Activated CD4-positive, alpha-beta T cell treated with anti-CD3 and anti-CD28 coated beads, Interleukin-2, amount 50 U/mL, for 4 hours (primary cell): ENCODE measurements at places on chromosomes 6 and 20.
A peak's percentile ranks its signal among the peaks of the same experiment; 100 is the strongest.

GRCh38 chr20:25286917-25287316 is 39.0 kb downstream of the PYGB start:
- no peak for DNase-seq

GRCh38 chr6:156827382-156827781 is 50.2 kb downstream of the ARID1B start:
- DNase-seq, result no peak

DNA sequence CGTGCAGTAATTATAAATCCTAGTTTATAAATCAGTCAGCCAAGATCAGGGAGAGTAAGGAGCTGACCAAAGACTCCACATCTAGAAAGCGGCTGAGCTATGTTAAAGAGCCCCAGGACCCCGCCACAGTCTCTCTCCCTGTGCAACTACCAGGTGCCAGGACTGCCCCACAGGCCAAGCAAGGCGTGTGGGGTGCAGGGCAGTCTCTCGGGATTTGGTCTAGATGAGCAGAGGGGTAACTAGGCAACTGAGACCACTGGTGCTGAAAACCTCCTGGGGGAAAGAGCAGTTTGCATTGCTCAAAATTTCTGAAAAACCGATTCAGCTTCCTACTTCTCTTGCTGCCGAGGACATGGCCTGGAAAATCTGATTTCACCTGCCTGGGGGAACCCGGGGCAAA is 10.4 kb downstream of the PMEPA1 start:
- DNase-seq, result no peak

- no peak for DNase-seq
Observed at GRCh38 chr6:17415321-17415720, 21.9 kb downstream of the CAP2 start.

GRCh38 chr6:33164176-33164575 is 28.1 kb downstream of the COL11A2 start:
- DNase-seq, result no peak

DNA sequence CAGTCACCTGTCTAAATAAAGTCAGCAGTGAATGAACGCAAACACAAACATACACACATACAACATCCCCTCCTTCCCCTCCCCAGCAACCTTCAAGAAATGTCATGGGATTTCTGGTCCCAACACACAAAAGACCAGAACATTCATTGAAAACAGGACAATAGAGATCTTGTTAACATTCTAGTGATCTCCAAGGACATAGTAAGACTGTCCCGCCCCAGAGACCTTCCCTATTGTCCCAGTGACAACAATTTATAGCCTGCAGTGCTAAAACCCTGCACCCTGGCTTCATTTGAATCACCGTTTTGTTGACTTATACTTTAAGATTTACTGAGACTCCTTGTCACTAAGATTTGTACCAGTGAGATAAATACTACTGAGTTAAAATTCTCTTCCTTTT is 143.9 kb upstream of the NOX3 start:
- no peak for DNase-seq

DNA sequence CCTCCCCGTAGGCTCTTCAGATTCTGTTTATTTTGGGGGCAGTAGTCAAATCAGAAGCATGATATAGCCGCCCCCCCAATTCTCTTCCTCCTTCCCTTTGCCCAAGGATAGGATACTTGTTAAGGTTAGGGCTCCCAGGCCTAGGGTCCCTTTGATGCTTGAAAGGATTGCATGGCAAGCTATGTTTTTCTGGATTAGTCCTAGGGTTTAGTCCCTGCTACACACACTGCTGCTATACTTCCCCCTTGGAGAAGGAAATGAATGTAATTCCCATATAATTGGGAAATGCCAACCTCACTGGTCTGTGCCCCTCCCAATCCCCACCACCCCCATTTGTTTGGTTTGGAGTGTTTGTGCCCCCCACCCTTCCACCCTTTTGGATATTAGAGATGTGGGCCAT is 62.8 kb downstream of the ZFAND3 start:
- DNase-seq, result no peak

GRCh38 chr6:133787122-133787521 is 101.8 kb upstream of the TCF21 start:
- DNase-seq, result no peak

- no peak for DNase-seq
Observed at GRCh38 chr6:15044948-15045347, 200.9 kb upstream of the JARID2 start.

DNA sequence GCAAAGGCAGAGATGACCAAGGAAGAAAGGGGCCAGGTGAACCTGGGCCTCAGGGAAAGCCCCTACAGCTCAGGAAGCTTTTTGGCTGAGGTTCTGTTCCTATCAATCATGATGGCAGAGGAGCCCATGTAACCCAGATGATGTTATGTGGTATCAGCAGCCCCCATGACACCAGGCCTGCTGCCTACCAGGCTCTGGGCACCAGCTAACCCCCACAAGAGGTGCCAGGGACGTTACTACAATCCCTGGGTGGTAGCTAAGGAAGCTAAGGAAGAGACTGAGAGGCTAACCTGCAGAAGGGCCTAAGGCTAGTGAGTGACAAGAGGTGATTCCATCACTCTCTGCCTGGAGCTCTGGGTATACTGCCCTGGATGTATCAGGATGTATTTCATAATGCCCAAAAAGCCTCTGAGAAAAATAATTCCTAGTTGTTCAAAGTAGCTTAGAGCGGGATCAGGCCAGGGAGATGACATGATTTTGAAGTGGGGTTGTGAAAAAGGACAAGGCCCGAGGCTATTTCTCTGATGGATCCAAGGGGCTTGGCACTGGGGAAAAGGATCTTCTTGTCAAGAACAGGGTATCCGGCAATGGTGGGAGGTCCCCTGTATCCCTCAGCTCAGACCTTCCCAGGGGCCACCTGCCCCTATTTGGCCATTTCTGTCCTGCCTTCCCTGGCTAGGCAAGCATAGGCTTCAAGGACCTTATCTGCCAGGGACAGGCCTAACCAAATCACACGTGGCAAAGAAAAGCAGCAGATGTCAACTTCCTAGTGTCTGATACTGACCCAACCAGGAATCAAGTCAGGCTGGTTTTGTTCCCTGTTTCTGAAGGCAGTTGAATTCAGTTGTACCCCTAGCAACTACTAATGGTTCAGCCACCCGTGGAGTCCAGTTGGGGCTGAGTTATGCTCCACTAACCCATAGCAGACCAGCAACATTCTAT is 41.3 kb downstream of the PANK2 start:
- no peak for DNase-seq

- no peak for DNase-seq
Observed at GRCh38 chr20:20366551-20366875, 1.4 kb upstream of the INSM1 start.

GRCh38 chr20:49668181-49668877 is 45.3 kb downstream of the B4GALT5 start:
- DNase-seq, result peak; percentile 56

DNA sequence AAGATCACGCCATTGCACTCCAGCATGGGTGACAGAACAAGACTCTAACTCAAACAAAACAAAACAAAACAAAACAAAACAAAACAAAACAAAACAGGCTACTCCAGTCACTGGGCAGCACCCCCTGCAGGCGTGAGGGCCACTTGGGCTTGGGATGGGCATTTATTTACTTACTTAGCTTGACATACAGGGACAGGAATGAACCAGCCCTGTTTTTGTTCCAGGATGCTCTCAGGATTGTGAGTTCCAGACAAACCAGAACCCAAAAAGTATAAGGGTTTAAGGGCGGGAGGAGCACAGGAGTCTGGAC is 4.0 kb upstream of the PTPN1 start:
- no peak for DNase-seq

DNA sequence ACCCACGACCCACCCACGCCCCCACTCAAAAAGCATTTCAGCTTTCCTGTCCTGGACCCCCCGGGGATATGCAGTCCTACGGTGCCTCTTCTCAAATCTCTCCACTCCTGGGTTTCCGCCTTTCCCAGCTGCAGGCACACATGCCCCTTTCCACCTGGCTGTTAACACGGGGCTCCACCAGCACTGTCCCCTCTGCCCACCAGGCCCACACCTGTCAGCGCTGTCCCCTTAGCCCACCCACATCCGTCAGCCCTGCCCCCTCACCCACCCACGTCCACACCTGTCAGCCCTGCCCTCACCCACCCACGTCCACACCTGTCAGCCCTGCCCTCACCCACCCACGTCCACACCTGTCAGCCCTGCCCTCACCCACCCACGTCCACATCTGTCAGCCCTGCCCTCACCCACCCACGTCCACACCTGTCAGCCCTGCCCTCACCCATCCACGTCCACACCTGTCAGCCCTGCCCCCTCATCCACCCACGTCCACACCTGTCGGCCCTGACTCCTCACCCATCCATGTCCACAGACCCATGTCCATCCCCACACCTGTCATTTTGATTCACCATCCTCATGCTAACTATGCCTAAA is 11.6 kb downstream of the RNASET2 start:
- no peak for DNase-seq

- DNase-seq, result no peak
Observed at GRCh38 chr6:24313251-24314141, 44.4 kb downstream of the DCDC2 start.

DNA sequence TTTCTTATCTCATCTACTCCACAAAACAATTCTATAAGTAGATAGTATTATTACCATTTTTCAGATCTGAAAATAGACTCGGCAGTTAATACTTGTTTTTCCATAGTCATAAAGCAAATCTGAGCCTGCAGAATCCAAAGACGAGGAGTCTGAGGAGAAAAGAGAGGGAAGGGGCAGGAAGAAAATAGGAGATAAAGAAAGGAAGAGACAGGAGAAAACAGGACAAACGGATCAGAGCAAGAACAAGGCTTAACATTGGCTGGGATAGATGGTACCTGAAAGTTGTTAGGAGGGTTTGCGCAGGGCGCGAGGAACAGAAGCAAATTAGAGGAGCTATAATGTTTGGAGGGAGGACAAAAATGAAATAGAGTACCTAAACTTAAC is 639 bp upstream of the PPIL1 start:
- DNase-seq, result no peak

GRCh38 chr20:57247292-57247965 is 19.0 kb downstream of the BMP7 start:
- no peak for DNase-seq

DNA sequence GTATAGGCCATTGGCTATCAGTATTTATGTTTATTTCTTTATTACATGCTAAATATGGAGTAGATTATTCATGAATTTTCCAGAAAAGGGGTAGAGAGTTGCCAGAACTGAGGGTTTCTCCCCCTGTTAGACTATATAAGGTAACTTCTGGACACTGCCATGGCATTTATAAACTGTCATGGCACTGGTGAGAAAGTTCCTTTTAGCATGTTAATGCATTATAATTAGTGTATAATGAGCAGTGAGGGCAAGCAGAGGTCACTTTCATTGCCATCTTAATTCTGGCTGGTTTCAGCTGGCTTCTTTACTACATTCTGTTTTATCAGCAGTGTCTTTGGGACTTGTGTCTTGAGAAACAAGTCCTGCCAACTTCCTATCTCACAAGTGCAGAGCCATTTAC is 220.0 kb upstream of the CNR1 start:
- no peak for DNase-seq

DNA sequence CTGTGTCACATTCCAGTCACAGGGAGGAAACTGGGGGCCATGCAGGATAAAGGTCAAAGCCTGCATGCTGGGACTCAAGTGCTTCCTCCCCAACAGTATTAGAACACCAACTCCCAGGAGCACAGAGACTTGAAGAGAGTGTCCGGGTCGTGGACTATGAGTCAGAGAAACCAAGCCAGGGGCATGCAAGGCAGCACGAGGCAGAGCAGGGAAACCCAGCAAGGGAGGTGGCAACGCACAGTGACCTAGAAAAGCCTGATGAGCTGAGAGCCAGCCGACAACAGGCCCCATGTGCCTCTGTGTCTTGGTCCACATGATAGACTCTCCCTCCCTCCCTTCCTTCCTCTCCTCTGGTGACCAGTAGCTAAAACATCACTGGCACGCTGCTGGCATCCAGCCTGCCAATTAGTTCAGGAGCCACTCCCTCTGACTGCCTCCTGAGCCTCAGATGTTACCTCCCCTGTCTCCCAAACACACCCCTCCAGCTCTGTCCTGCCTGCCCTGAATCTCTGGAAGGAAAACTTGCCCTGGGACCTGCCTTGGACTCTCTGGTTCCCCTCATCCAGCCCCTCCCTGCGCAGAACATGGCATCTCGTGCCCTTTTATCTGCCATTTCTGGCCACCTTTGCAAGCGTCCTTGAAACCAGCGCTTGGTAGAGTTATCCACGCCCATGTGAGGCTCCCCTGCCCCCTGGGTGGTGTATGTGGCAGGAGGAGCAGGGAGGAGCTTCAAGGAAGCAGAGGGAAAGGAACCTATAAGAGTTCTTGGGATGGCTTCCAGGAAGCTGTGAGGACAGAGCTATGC is 16.2 kb upstream of the RNF39 start:
- DNase-seq, result no peak

- DNase-seq, result no peak
Observed at GRCh38 chr20:63807654-63808053, 23.4 kb downstream of the ZBTB46 start.

- DNase-seq, result no peak
Observed at GRCh38 chr6:134921721-134922261, 28.1 kb downstream of the ALDH8A1 start.

DNA sequence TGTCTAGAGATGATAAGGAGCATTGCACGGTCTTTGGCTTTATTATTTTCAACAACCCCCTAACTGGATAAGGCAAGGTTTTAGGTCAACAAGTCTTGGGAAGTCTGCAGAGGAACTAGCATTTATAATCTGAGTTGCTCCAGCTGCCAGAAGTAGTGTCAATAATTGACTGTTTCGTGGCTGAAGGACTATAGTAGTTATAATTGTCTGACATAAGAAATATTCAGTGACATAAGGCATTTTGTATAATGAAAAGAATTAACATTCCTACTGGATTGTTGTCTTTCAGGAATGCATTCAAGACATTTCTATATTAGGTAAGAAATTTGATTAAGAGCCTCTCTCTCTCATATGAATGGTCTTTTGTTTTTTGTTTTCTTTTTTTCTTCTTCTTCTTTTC is 136.9 kb upstream of the SGK1 start:
- no peak for DNase-seq

DNA sequence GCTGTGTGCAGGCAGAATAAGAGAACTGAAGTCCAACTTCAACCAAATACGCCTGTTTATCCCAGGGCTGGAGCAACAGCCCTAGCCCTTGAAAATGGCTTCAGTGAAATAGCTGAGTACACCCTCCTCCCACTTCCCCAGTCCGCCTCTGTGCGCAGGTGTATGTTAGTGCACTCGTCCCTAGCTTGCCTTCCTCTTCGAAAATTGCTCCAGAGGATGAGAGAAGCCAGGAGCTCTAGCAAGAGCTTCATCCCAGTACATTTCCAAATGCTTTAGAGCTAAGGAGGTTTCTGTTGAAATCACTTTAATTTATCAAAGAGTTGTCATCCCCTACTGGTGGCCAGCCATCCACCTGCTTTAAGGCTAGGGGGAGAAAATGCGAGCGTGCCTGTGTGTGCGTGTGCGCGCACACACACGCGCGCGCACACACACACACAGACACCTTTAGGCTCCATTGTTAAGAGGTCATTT is 5.4 kb upstream of the POU3F2 start:
- no peak for DNase-seq

GRCh38 chr6:36131511-36132245 is 1.4 kb downstream of the MAPK13 start:
- peak; percentile 29 for DNase-seq
